ENCODE measurements at places on chromosomes 6 and 20. TPM values are rescaled to one million over a fixed set of nuclear protein-coding genes. Genes with fewer than 3 reads are reported as not detected.

DNA sequence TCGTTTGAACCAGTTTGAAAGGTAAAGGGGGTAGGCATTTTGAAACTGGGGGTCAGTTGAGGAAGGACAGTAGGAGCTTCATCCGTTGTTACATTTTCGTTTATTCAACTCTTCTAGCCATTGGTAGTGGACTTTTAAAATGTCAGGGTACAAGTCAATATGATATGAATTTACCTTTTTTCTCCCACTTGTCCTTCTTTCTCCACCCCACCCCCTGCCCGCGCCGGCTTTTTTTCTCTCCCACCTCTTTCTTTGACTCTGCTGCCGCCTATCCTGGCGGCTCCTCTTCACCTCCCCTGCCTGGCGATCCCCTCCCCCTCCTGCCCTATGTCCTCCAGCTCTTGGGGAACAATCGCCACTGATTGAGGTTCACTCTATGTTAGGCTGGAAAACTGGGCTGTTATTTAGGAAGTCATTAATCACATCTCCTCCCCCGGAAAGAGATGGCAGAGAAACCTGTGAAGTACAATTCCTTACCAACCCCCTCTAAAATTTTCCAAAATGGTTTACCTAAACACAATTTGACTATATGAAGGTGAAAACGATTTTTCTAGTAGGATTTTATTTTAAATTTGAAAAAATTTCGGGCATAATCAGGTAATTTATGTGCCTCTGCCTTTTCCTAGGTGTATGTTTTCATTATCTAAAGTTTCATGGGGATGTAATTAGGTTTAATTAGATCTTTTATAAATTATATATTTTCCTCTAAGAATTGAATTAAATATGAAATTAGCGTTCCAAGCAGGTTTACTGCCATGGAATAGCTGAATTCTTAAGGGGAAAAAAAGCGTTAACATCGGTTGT, 778 bp upstream of the LIN28B start:
- H3K27me3 ChIP-seq: peaks cover 100% of the 10 kb centered on the region
- no peak overlapping the region for H3K4me3 ChIP-seq
- H3K36me3 ChIP-seq: no peaks in the 10 kb centered on the region
- no peak overlapping the region for H3K27ac ChIP-seq
- no peak for DNase-seq

Gene PRELID3B
- total RNA-seq: 46.6 TPM

- DNase-seq: no peak
- no peak overlapping the region for H3K4me3 ChIP-seq
- H3K36me3 ChIP-seq: no peaks in the 10 kb centered on the region
- no peak overlapping the region for H3K27ac ChIP-seq
- H3K4me1 ChIP-seq: no peaks in the 10 kb centered on the region
These were observed 8.8 kb upstream of the PERP start for GRCh38 chr6:138115877-138116660.

GRCh38 chr6:70414813-70415212, 1.5 kb downstream of the FAM135A start:
- H3K4me3 ChIP-seq: peak overlapping the region; percentile 95
- no peak overlapping the region for H3K27ac ChIP-seq
- peaks cover 13% of the 10 kb centered on the region for H3K36me3 ChIP-seq
- no peaks in the 10 kb centered on the region for H3K27me3 ChIP-seq

GRCh38 chr20:9955646-9956045, 79.1 kb upstream of the ANKEF1 start:
- DNase-seq: no peak
- H3K36me3 ChIP-seq: no peaks in the 10 kb centered on the region
- no peaks in the 10 kb centered on the region for H3K4me1 ChIP-seq
- H3K4me3 ChIP-seq: no peak overlapping the region

DNA sequence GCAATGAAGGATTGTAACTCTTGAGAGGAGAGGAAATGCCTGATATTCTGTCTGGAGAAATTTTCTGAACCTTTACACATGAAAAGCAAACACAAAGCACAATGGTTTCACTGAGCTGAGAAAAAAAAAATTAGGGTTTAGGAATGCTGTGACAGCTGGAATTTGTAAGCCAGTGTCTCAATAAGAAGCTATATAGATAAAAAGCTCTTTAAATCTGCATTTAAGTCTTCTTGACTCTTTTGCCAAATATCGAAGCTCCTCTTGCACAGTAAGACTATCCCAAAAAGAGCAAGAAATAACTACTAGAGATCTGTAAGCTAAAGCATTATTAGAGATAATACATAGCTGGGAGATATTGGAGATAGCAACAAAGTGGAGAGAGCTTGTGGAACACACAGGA, 1334.0 kb upstream of the CITED2 start:
- DNase-seq: no peak
- H3K36me3 ChIP-seq: no peaks in the 10 kb centered on the region
- no peak overlapping the region for H3K27ac ChIP-seq
- H3K27me3 ChIP-seq: no peaks in the 10 kb centered on the region
- no peak overlapping the region for H3K4me3 ChIP-seq
- H3K4me1 ChIP-seq: no peaks in the 10 kb centered on the region

Gene PXMP4
- total RNA-seq: 13.5 TPM

Gene L3MBTL3
- total RNA-seq: 3.2 TPM

Gene UST
- 3.3 TPM for total RNA-seq

Gene RAET1G
- 0.19 TPM for total RNA-seq

Gene OR2B6
- total RNA-seq: not detected

Gene HLA-DQA2
- 1.8 TPM for total RNA-seq

GRCh38 chr6:83976871-83977270, 56.7 kb upstream of the MRAP2 start:
- no peaks in the 10 kb centered on the region for H3K4me1 ChIP-seq
- no peak for DNase-seq
- H3K27ac ChIP-seq: no peak overlapping the region
- no peak overlapping the region for H3K4me3 ChIP-seq
- H3K36me3 ChIP-seq: no peaks in the 10 kb centered on the region
- no peaks in the 10 kb centered on the region for H3K27me3 ChIP-seq

GRCh38 chr6:35354361-35355135, 12.2 kb downstream of the PPARD start:
- DNase-seq: no peak
- no peaks in the 10 kb centered on the region for H3K27me3 ChIP-seq
- H3K4me3 ChIP-seq: no peak overlapping the region
- peaks cover 25% of the 10 kb centered on the region for H3K4me1 ChIP-seq
- H3K27ac ChIP-seq: no peak overlapping the region

GRCh38 chr6:30542404-30542725, 13.9 kb downstream of the GNL1 start:
- peak overlapping the region; percentile 81 for H3K27ac ChIP-seq
- no peaks in the 10 kb centered on the region for H3K27me3 ChIP-seq
- peak overlapping the region; percentile 63 for H3K4me3 ChIP-seq
- H3K36me3 ChIP-seq: peaks cover 21% of the 10 kb centered on the region

GRCh38 chr20:37430778-37431460, 85.0 kb downstream of the SRC start:
- peaks cover 57% of the 10 kb centered on the region for H3K27me3 ChIP-seq
- H3K4me1 ChIP-seq: no peaks in the 10 kb centered on the region
- no peak for DNase-seq

Gene CTCFL
- total RNA-seq: not detected

GRCh38 chr6:44918671-44919296, 409.3 kb upstream of the RUNX2 start:
- H3K4me1 ChIP-seq: peaks cover 14% of the 10 kb centered on the region
- no peaks in the 10 kb centered on the region for H3K36me3 ChIP-seq
- H3K27ac ChIP-seq: no peak overlapping the region
- H3K27me3 ChIP-seq: no peaks in the 10 kb centered on the region

Gene MCHR2
- total RNA-seq: not detected

Gene SLC22A2
- not detected for total RNA-seq

- no peaks in the 10 kb centered on the region for H3K27me3 ChIP-seq
- no peak overlapping the region for H3K4me3 ChIP-seq
- H3K4me1 ChIP-seq: no peaks in the 10 kb centered on the region
- H3K36me3 ChIP-seq: no peaks in the 10 kb centered on the region
- DNase-seq: no peak
These were observed 169.0 kb downstream of the FOXC1 start for GRCh38 chr6:1778686-1779235.

Gene PFDN4
- total RNA-seq: 23.4 TPM

DNA sequence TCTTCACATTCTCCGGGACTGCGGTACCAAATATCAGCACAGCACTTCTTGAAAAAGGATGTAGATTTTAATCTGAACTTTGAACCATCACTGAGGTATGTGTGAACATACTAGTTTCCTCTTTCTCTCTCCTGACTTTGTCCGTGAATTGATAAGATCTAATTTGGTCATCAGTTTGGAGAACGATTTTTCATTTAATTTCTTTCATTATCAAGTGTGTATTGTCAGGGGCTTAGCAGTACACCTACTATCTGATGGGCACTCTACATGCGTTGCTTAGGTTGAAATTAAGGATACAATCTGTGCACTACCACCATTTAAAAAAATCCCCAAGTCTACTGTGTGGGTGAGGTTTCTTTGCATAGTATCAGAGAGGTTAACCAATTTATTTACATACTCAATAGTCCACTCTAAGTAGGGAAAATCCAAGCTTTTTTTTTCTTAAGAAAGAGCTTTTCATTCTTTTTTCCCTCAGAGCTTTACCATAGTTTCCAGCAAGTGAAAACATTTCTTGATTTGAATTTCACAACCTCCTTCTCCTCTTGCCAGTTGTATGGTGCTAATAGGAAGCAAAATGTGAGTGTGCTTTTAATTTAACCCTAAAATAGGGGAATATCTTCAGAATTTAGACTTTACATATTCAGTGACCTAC, 105.4 kb upstream of the ESR1 start:
- H3K4me3 ChIP-seq: no peak overlapping the region
- DNase-seq: no peak
- no peaks in the 10 kb centered on the region for H3K4me1 ChIP-seq
- peaks cover 29% of the 10 kb centered on the region for H3K27me3 ChIP-seq

DNA sequence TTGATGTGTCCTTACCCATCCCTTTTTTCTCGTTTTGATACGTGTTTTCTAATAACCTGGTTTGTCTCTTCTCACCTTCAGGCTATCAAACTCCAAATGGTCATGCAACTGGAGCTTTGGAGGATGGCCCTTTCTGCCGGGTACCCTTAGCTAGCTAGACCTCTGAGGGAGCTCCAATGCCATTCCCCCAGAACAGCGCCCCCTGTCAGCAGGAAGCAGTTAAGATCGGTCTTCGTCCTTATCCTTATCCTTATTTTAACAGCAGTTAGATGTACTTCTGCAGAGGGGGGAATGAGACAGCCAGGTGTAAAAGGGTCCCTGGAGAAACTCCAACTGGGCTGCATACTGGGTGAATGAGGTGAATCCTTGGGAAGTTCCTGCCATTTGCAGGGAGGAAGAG, 37.2 kb downstream of the SEL1L2 start:
- H3K27me3 ChIP-seq: peaks cover 4% of the 10 kb centered on the region
- H3K4me1 ChIP-seq: no peaks in the 10 kb centered on the region

Gene RAD21L1
- total RNA-seq: not detected
